CD4-positive, alpha-beta T cell treated with Interleukin-17A for 1 hour (primary cell): ENCODE measurements at places on chromosomes 13 and 19.
A peak's percentile ranks its signal among the peaks of the same experiment; 100 is the strongest.

GRCh38 chr13:65784088-65784816 is 1445.9 kb downstream of the PCDH9 start:
- DNase-seq, result no peak

- no peak for DNase-seq
These were observed 14.2 kb upstream of the RASA3 start for GRCh38 chr13:114146629-114147028.

GRCh38 chr13:105410602-105411001 is 1124.9 kb downstream of the EFNB2 start:
- DNase-seq, result peak; percentile 10

- DNase-seq, result no peak
These were observed 138.8 kb downstream of the RGCC start for GRCh38 chr13:41596190-41596589.

DNA sequence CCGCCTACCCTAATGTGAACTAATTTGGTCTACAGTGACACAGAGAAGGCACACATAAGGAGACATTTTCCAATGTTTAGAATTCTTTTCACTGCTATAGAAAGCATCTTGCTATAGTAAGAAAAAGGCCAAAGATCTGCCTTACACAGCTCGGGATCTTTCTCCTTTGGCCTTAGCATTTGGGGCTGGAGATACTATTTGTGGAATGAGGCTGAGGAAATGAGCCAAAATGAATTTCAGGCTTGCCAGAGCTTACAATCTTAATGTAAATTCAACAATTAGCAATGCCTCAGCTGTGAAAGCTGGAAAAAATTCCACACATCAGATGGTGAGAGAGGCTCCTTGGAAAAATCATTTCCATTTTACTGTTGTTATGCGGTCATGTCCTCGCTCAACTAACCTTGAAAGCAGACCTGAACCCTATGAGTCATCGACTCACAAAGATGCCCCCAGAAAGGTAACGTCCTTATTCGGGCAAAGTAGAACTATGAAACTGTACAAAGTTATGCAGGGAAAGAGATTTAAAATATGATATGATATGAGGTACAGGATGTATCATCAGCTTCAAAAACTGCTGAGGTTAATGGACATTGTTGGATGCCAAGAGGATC is 324.5 kb upstream of the NBEA start:
- DNase-seq, result no peak

DNA sequence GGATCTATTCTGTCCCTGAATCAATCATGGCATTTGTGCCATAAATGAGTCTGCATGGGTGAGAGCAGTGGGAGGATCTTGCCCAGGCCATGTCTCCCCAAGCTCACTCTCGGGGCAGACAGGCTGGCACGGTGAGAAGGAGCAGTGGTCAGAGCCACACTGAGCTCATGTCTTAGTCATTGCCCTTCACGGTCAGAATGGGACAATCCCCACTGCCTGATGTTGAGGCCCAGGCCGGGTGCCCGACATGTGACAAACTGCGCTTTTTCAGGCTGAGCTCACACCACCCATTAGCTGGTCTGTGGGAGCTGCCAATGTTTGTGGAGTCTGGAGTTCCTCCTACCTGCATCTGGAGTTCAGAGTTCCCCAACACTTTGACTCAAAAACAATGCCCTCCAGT is 481.9 kb downstream of the COG6 start:
- DNase-seq, result no peak

DNA sequence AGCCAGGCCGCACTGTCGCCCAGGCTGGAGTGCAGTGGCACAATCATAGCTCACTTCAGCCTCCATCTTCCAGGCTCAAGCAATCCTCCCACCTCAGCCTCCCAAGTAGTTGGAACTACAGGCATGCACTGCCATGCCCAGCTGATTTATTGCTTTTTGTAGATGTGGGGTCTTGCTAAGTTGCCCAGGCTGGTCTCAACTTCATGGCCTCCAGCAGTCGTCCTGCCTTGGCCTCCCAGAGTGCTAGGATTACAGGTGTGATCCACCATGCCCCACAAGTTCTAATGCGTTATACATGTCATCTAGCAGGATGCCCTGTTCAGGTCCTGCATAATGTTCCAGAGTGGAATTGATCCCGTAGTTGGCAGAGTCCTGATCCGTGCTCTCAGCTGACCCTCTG is 4.6 kb downstream of the C19orf53 start:
- DNase-seq, result no peak

- no peak for DNase-seq
These were observed 22.1 kb upstream of the OLFM2 start for GRCh38 chr19:9958379-9958821.

GRCh38 chr13:28527629-28528028 is 32.7 kb upstream of the FLT1 start:
- no peak for DNase-seq

- no peak for DNase-seq
These were observed 30.5 kb downstream of the MTRF1 start for GRCh38 chr13:41232578-41233480.

DNA sequence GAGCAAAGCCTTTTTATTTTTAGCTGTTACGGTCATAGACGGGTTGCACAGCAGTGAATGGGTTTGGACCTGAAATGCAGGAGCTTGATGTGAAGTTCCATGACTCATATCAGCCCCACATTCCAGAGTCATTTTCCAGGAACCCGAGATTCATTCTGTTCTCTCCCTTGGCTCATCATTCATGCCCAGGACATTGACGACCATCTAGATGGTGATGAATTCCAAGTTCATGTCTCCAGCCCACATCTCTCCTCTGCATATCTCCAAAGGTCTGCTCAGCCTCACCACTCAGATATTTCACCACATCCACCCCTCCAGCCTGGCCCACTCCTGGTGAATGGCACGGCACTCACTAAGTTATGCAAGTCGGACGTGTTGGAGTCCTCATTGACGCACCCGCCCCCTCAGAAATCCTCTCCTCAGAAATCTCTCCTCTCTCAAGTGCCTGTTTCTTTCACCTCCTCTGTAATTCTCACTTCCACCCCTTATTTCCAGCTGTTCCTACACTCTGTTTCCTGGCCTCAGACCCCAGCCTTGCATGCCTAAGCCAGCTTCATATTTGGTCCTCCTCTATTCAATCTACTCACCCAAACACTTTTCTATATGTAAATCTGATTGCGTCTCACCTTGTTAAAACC is 83.1 kb downstream of the ALOX5AP start:
- no peak for DNase-seq

DNA sequence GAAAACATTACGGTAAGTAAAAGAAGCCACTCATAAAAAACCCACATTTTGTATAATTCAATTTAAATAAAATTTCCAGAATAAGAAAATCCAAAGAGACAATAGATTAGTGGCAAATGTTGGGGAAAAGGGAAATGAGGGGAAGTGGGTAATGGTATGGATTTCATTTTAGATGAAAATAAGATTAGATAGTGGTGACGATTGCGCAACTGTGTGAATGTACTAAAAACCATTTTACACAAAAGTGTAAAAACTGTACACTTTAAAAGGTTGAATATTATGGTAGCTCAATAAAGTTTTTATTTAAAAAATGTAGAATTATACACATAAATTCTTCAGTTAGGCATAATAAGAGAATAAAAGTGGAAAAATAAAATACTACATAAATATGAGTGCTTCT is 3.7 kb downstream of the MBD3L1 start:
- DNase-seq, result no peak

DNA sequence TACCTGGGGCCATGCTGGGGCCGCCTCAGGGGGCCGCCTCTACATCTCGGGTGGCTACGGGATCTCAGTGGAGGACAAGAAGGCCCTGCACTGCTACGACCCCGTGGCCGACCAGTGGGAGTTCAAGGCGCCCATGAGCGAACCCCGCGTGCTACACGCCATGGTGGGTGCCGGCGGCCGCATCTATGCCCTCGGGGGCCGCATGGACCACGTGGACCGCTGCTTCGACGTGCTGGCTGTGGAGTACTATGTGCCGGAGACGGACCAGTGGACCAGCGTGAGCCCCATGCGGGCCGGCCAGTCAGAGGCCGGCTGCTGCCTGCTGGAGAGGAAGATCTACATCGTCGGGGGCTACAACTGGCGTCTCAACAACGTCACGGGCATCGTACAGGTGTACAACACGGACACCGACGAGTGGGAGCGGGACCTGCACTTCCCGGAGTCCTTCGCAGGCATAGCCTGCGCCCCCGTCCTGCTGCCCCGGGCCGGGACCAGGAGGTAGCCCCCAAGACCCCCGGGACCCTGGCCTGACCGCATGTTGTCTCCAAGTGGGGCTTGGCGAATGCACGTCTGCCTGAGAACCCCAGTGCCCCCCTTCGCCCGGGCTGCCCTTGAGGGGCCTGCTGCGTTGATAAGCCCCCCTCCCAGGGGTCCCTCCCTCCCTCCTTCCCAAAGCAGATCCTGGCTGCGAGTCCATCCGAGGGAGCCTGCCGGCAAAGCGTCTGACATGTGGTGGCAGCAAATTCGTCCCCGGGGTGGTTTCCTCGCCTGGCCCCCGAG is 14.5 kb upstream of the CRTC1 start:
- no peak for DNase-seq

- no peak for DNase-seq
These were observed 32.1 kb upstream of the DCLK1 start for GRCh38 chr13:36163286-36163685.

DNA sequence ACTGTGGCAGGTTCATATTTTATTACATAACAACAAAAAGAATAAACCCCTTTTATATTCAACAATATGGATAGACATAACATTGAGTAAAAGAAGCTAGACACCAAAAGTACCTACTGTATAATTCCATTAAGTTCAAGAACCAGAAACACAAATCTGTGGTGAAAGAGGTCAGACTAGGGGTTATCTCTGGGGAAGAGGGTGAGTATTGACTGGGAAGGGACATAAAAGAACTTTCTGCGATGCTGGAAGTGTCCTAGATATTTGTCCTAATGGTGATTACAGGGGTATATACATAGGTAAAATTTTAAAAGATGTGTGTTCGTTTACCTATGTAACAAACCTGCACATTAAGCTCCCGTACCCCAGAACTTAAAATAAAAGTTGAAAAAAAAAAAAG is 103.0 kb downstream of the SUCLA2 start:
- no peak for DNase-seq

GRCh38 chr13:22967669-22968068 is 213.1 kb upstream of the SGCG start:
- no peak for DNase-seq

GRCh38 chr19:10921199-10921909 is 7.1 kb downstream of the YIPF2 start:
- no peak for DNase-seq

DNA sequence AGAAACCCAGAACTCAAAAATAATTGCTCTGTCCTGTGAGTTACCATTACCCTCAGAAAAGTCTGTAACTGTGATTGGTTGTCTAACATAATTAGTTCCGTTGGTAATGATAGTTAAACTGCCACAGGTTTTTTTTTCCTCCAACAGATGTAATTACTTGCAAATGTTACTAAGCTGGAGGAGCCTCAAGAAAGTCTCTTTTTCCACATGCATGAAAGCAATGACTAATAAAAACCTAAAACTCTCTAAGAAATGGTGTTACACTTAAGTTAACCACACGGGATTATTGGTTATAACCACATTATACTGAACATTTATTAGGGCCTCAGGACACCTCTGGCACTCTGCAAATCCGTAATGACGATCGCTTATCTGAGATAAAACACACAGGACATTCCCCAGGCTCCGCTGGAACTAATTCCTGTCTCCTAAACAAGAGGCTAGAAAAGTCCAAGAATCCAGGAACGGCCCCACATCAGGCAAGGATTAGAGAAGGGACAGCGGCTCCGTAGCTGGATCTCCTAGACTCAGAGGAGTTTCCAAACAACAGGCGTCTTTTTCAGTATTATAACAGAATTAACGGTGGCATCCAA is 753 bp downstream of the ZNF235 start:
- no peak for DNase-seq

- DNase-seq, result no peak
These were observed 1899.4 kb downstream of the PCDH9 start for GRCh38 chr13:65330691-65331090.

DNA sequence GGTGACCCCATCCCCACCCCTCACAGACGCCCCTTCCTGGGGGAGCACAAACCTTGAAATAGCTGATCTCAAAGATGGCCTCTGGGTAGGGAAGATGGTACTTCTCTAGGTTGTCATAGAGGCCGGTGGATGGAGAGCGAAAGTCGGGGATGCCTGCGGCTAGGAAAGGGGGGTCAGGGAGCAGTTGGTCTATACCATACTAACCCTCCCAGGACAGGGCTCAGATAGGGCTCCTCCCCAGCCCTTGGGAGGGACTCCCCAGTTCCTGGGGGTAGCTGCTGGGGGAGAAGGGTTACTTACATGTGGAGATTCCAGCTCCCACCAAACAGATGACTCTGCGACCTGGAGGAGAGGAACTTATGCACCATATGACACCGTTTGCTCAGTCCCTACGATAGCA is 9.6 kb downstream of the SIRT2 start:
- DNase-seq, result no peak

DNA sequence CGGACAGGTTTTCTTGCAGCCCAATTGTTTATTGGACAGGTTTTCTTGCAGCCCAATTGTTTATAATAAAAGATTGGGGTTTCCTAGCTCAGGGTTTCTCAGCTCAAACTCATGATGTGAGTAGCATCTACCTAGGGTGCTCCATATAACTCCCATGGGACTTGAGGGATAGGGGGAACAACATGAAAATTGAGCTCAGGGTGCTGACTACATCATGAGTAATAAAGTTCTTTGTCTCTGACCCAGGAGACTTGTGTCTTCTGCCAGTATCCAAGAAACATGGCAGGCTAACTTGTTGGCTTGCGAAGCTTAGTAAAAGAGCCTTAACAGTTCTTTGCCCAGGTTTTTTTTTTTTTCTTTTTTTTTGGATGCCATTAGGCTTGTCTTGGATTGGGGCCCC is 59.2 kb upstream of the MYCBP2 start:
- no peak for DNase-seq

- DNase-seq, result no peak
These were observed 16.9 kb downstream of the NALCN start for GRCh38 chr13:101399365-101399764.

- peak; percentile 3 for DNase-seq
These were observed 657 bp downstream of the ZNF550 start for GRCh38 chr19:57559008-57559403.

DNA sequence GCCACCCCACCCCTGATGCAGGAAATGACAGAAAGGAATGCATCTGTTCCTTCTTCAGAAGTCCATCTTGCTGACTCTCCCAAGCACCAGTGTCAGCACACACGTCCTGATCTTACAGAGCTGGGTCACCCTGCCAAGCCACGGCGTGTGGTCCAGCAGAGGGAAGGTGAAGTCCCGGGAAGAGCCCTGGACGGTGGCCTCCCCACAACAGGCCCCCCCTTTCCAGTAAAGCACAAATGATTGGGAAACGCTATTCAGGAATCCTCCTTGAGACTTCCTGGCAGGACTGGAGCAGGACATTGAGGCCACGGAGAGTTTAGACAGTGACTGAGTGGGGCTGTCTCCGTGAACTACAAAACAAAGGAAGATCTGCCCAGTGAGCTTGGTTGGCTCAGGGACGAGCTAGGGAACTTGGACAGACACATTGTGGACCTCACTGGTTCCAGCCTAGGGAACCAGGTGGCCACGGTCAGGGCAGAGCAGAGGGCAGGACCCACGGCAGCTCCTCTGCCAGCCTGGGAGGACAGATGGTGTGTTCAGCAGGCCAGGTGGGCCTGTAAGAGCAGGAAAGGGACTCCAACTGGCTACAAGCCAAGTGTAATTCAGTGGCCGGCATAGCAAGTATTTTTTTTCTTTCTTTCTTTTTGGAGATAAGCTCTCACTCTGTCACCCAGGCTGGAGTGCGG is 41.7 kb downstream of the ELL start:
- DNase-seq, result no peak
